Activated CD8-positive, alpha-beta memory T cell treated with anti-CD3 and anti-CD28 coated beads for 4 hours (primary cell): ENCODE measurements at places on chromosomes 1 and 21.

- no peak for DNase-seq
Measured at GRCh38 chr1:110771245-110772022, 96.7 kb upstream of the KCNA3 start.

DNA sequence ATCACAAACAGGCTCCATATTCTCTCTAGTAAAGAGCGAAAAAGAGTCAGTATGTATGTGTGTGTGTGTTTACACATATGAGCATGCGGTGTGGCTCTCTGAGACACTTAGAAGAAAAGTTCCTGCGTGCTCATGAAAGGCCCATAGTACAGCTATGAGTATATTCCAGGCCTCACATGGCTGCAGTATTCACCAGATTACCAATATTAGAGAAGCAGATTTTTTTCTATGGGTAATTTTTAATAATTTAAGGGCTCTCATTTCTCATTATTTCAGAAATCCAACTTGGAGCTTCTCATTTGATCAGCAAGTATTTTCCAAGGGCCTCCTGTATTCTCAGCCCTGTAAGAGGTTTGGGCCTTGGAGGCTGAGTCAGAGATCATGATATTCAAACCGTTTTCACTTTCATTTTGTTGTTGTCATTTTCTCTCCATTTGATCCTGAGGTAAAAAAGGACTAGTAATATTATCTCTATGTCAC, 232.9 kb upstream of the SGIP1 start:
- DNase-seq = no peak

GRCh38 chr1:246329900-246330299, 177.2 kb downstream of the SMYD3 start:
- no peak for DNase-seq

DNA sequence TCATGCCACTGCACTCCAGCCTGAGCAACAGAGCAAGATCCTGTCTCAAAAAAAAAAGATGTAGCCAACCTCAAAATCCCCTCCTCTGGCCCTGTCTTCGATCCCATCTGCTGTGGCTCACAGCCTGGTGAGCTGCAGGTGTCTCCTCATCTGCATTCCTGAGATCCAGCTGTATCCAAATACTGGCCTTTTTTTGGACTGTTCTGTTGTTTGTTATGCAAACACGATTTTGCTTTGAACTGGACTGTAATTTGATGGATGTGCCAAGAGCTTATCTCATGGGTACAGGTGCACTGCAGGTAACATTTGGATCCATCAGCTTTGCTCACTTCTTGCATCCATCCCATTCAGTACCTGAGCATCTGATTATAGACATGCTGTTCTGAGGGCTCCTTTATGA, 14.1 kb upstream of the FAM43B start:
- DNase-seq = no peak

GRCh38 chr1:93963585-93963984, 54.4 kb upstream of the GCLM start:
- no peak for DNase-seq

DNA sequence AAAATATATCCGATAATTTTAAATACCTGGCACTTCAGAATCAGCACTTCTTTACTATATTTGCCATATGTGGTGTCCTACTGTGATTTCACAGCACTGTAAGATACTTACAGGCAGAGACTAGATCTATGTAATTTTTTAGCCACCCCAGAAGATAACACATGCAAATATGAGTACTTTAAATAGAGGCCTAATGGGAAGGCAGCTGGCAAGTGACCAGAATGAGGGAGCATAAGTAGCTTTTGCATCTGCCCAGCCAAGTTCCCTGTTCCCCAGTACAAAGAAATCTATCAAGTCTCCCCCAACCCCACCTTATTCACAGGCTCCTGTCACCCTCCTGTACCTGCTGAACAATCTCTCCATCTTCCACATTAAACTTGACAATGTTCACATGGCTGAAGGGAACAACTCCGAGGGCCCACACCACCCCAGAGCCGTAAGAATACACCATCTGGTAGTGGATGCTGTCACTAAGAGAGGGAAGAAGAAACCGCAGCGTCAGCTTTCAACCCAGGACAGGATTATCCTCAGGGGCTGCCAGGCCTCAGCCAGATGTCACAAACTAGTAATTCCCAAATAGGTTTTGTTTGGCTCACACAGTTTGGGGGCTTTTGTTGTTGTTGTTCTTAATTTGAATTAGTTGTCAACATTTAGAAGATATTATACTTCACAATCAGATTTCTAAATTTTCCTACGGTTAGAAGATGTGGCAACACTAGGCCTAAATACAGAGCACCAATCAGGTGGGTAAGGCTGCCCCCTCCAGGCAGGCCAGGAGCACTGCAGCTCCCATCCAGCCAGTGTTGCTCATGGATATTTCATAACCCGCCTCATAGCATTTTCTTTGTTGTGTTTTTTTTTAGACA, 10.4 kb downstream of the EMC1 start:
- DNase-seq = peak; percentile 17

DNA sequence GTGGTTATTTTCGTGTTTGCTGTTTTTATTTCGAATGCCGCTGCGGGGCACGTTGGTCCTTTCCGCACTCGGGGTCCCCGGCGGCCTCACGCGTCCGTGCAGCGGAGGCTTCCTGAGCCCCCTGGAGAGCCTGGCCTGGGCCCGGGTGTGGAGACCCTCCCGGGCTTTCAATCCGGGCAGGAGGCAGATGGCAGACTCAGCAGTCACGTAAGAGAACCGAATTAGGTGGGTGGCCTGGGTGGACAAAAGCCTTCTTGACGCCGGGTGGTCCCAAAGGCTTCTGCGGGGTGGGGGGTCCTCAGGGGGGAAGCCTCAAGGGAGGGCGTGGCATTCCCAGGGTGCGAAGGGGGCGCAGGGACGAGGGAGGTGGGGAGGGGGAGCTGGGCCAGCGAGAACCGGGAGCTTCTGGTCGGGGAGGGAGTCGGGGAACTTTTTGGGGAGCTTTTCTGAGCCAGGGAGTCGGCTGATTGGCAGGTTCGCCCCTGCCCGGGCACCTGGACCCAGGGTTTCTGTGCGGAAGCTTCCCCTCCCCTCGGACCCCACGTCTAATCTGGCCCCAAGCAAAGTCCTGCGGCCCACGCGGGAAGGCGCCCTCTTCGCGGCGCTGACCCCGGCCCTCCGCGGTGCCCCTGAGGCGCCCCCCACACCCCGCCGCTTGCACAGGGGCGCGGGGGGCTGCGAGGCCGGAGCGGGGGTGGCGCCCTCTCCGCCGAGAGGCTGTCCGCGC, 1.3 kb upstream of the HES4 start:
- no peak for DNase-seq
